Erythroblast (primary cell): ENCODE measurements at places on chromosomes 6 and 20.

GRCh38 chr6:45786355-45786781 is 229.3 kb downstream of the CLIC5 start:
- DNase-seq, result no peak

GRCh38 chr6:81987293-81987692 is 234.8 kb upstream of the TENT5A start:
- no peak for DNase-seq

GRCh38 chr6:113102761-113103160 is 754.4 kb upstream of the MARCKS start:
- no peak for DNase-seq

- DNase-seq, result no peak
These were observed 45.9 kb downstream of the BMP7 start for GRCh38 chr20:57220337-57221145.

- peak; percentile 23 for DNase-seq
These were observed 90.6 kb downstream of the TIAM2 start for GRCh38 chr6:155085582-155086257.

- DNase-seq, result peak; percentile 99
These were observed at the start of gene DXO for GRCh38 chr6:31971993-31972708. TSS of gene DXO (minus strand) at chr6:31972138. CDS start at chr6:31971675, 463 bp downstream.

GRCh38 chr20:10307359-10307735 is 88.7 kb downstream of the SNAP25 start:
- DNase-seq, result no peak

DNA sequence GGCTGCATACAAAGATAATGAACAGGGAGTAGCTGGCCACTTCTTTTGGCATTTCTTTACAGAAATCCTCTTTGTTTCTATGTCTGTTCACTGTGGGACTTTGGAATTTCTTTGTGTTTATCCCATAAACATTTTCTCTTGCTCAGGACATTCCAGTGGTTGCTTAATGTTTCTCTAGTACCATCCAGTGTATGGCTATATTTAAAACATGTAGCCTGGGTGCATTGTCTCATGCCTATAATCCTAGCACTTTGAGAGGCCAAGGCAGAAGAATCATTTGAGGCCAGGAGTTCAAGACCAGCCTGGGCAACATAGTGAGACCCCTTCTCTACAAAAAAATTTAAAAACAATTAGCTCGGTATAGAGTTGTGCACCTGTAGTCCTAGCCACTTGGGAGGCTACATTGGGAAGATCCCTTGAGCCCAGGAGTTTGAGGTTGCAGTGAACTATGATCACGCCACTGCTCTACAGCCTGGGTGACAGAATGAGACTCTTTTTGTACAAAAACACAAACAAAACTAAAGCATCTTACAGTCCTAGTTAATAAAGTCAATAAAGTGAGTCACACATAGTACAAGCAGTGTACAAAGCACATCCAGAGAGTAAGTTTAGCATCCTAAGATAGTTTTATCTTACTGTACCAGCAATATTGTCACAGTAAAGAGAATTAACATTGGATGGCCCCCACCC is 63.3 kb downstream of the ZFAND3 start:
- no peak for DNase-seq

- DNase-seq, result no peak
These were observed 84.9 kb upstream of the CARMIL1 start for GRCh38 chr6:25194172-25194678.

DNA sequence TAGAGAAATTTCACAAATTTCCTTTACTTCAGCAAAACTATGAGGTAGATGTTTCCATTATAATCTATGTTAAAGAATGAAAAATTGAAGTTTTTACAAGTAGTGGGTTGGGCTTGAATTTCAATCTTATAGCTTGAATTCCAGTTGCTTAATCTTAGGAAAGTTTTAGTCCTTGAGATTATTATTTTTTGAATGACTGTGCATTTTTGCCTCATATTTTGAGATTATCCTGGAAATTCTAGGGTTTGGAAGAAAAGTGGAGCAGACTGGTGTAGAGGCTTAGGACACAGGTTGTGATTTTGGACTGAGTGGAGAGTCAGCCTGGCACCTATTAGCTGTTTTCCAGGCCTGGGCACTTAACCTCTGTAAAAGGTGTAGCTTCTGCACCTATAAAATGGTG is 5.7 kb downstream of the MTCL3 start:
- DNase-seq, result no peak
